Endodermal cell (in vitro differentiated cells): ENCODE measurements at places on chromosomes 4 and X.

- no peak for DNase-seq
- H3K4me3 ChIP-seq, result no peak overlapping the region
- no peaks in the 10 kb centered on the region for H3K27me3 ChIP-seq
- no peak overlapping the region for H3K27ac ChIP-seq
- no peaks in the 10 kb centered on the region for H3K36me3 ChIP-seq
Observed at GRCh38 chrX:131845201-131845600, 177.9 kb upstream of the STK26 start.

GRCh38 chr4:1758306-1759121 lies 34.6 kb upstream of the FGFR3 start:
- no peaks in the 10 kb centered on the region for H3K27me3 ChIP-seq
- H3K27ac ChIP-seq, result no peak overlapping the region
- H3K4me1 ChIP-seq, result no peaks in the 10 kb centered on the region
- no peak for DNase-seq

GRCh38 chr4:108165586-108165985 lies 3.1 kb downstream of the LEF1 start:
- no peak overlapping the region for H3K27ac ChIP-seq
- no peaks in the 10 kb centered on the region for H3K36me3 ChIP-seq
- H3K4me1 ChIP-seq, result peaks cover 3% of the 10 kb centered on the region
- no peak overlapping the region for H3K4me3 ChIP-seq

GRCh38 chr4:76800902-76801301 lies 97.0 kb downstream of the SOWAHB start:
- no peak overlapping the region for H3K27ac ChIP-seq
- peaks cover 6% of the 10 kb centered on the region for H3K4me1 ChIP-seq
- H3K4me3 ChIP-seq, result no peak overlapping the region
- no peaks in the 10 kb centered on the region for H3K27me3 ChIP-seq

GRCh38 chrX:146581981-146582712 lies 227.4 kb upstream of the CXorf51B start:
- no peaks in the 10 kb centered on the region for H3K36me3 ChIP-seq
- H3K27ac ChIP-seq, result no peak overlapping the region
- no peaks in the 10 kb centered on the region for H3K27me3 ChIP-seq
- DNase-seq, result peak; percentile 50
- H3K4me1 ChIP-seq, result no peaks in the 10 kb centered on the region

DNA sequence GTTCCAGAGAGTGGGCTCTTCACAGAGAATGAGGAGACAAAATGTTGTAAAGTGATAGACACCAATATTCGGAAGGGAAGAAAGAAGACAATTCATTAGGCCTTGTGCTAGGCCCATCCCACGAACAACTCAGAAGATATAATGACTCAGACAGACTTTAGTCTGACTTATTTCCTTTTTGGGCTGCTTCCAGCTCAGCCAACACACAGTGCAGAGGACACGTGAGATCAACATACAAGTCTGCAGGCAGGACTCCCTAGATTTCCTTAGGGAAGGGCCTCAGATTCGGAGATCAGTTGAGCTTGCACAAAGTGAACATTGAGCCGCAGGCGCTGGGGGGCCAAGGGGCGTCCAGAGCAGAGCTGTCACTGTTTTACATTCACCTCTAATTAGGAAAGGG lies 290.7 kb upstream of the TENM3 start:
- no peaks in the 10 kb centered on the region for H3K4me1 ChIP-seq
- DNase-seq, result no peak
- H3K27ac ChIP-seq, result peak overlapping the region; percentile 16
- H3K27me3 ChIP-seq, result no peaks in the 10 kb centered on the region

DNA sequence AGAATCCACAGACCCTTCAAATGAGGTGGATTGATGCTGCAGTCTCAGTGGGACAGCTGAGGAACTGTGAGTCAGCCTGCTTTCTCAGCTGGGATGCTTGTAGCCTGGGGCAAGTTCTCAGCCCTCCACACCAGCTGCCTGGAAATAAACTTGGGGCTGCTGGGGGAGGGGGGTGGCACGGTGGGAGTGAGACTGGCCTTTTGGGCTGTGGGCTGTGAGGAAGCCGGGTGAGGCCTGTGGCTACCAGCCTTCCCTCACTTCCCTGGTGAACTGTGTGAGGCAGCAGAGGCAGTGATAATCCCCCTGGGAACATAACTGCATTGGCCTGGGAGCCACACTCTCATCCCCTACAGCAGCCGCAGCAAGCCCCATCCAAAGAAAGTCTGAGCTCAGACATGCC lies 114.5 kb upstream of the GUCY1A1 start:
- no peaks in the 10 kb centered on the region for H3K36me3 ChIP-seq
- H3K27me3 ChIP-seq, result no peaks in the 10 kb centered on the region
- no peaks in the 10 kb centered on the region for H3K4me1 ChIP-seq
- no peak overlapping the region for H3K27ac ChIP-seq
- no peak overlapping the region for H3K4me3 ChIP-seq
- peak; percentile 55 for DNase-seq

GRCh38 chr4:41935652-41936021 lies 408 bp downstream of the TMEM33 start:
- peak overlapping the region; percentile 95 for H3K4me3 ChIP-seq
- H3K36me3 ChIP-seq, result peaks cover 23% of the 10 kb centered on the region

DNA sequence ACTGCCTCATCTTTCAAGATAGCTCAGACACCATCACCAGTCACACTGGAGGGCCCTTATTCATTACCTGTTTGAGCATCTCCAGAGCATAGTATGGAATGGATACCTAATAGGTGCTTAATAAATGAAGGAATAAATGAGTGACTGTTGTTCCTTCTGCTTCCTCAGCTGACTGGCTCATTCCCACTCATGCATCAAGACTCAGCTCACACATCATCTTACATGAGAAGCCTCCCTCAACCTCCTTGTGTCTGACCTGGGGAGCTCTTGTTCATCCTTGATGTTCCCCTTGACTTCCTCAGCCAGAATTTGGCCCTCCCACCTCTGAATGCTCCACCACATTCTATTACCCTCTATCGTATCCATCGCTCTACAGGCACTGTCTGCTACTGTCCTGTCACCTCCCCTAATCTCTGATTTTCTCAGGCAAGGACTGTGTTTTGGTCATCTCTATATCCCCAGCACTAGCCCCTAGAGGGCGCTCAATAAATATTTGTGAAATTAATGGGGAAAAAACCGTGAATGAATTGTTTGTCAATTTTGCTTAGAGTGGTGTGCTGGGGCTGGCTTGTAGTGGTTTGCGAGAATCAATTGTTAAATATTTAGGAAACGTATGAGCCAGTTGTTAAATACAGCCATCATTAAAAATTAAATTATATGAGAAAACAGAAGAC lies 88.3 kb downstream of the NHSL2 start:
- no peak overlapping the region for H3K4me3 ChIP-seq
- peak; percentile 63 for DNase-seq
- no peak overlapping the region for H3K27ac ChIP-seq
- H3K36me3 ChIP-seq, result no peaks in the 10 kb centered on the region
- H3K4me1 ChIP-seq, result no peaks in the 10 kb centered on the region
- no peaks in the 10 kb centered on the region for H3K27me3 ChIP-seq

DNA sequence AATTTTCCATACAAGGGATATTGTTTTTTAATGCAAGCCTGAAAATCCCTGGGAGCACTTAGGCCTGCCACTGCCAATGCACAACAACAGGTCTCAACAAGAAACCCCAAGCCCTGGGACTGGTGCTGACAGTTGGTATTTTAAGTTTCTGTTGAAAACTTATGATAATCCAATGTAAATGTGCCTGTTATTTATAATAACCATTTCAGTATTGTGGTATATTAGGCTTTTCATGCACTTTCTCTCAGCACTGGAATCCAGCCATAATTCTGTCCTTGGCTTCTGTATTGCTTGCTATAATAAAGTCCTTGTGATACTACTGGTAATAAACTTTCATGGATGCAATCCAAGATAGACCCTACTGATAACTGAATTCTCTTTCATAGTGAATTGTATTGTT lies 218.9 kb downstream of the PCDH7 start:
- H3K4me3 ChIP-seq, result no peak overlapping the region
- DNase-seq, result no peak
- H3K27ac ChIP-seq, result no peak overlapping the region
- no peaks in the 10 kb centered on the region for H3K27me3 ChIP-seq
- H3K36me3 ChIP-seq, result no peaks in the 10 kb centered on the region

- no peaks in the 10 kb centered on the region for H3K36me3 ChIP-seq
- H3K4me3 ChIP-seq, result no peak overlapping the region
- no peak for DNase-seq
- no peaks in the 10 kb centered on the region for H3K27me3 ChIP-seq
- H3K4me1 ChIP-seq, result no peaks in the 10 kb centered on the region
- H3K27ac ChIP-seq, result no peak overlapping the region
Observed at GRCh38 chr4:95610061-95610569, 61.3 kb upstream of the UNC5C start.

GRCh38 chrX:127025013-127025412 lies 205.5 kb downstream of the PRR32 start:
- H3K27ac ChIP-seq, result no peak overlapping the region
- H3K36me3 ChIP-seq, result no peaks in the 10 kb centered on the region
- H3K4me1 ChIP-seq, result no peaks in the 10 kb centered on the region
- DNase-seq, result no peak
- no peaks in the 10 kb centered on the region for H3K27me3 ChIP-seq
- H3K4me3 ChIP-seq, result no peak overlapping the region

GRCh38 chr4:140048419-140048995 lies 105.5 kb downstream of the MAML3 start:
- H3K27me3 ChIP-seq, result no peaks in the 10 kb centered on the region
- no peak for DNase-seq
- H3K4me1 ChIP-seq, result peaks cover 36% of the 10 kb centered on the region
- H3K36me3 ChIP-seq, result no peaks in the 10 kb centered on the region

GRCh38 chrX:56783996-56784620 lies 55.1 kb downstream of the NBDY start:
- DNase-seq, result no peak
- H3K4me3 ChIP-seq, result no peak overlapping the region
- no peaks in the 10 kb centered on the region for H3K4me1 ChIP-seq
- H3K27ac ChIP-seq, result no peak overlapping the region
- peaks cover 4% of the 10 kb centered on the region for H3K36me3 ChIP-seq
- H3K27me3 ChIP-seq, result no peaks in the 10 kb centered on the region

GRCh38 chr4:132504438-132504837 lies 644.7 kb upstream of the PCDH10 start:
- no peak overlapping the region for H3K27ac ChIP-seq
- H3K27me3 ChIP-seq, result no peaks in the 10 kb centered on the region
- no peaks in the 10 kb centered on the region for H3K4me1 ChIP-seq
- no peaks in the 10 kb centered on the region for H3K36me3 ChIP-seq
- DNase-seq, result no peak
- no peak overlapping the region for H3K4me3 ChIP-seq

GRCh38 chr4:3363411-3364141 lies 70.8 kb downstream of the RGS12 start:
- no peak for DNase-seq
- no peaks in the 10 kb centered on the region for H3K36me3 ChIP-seq
- H3K27me3 ChIP-seq, result no peaks in the 10 kb centered on the region
- H3K4me3 ChIP-seq, result no peak overlapping the region

- no peak overlapping the region for H3K27ac ChIP-seq
- H3K4me1 ChIP-seq, result no peaks in the 10 kb centered on the region
- no peak overlapping the region for H3K4me3 ChIP-seq
Observed at GRCh38 chr4:24701683-24702082, 93.7 kb upstream of the SOD3 start.

DNA sequence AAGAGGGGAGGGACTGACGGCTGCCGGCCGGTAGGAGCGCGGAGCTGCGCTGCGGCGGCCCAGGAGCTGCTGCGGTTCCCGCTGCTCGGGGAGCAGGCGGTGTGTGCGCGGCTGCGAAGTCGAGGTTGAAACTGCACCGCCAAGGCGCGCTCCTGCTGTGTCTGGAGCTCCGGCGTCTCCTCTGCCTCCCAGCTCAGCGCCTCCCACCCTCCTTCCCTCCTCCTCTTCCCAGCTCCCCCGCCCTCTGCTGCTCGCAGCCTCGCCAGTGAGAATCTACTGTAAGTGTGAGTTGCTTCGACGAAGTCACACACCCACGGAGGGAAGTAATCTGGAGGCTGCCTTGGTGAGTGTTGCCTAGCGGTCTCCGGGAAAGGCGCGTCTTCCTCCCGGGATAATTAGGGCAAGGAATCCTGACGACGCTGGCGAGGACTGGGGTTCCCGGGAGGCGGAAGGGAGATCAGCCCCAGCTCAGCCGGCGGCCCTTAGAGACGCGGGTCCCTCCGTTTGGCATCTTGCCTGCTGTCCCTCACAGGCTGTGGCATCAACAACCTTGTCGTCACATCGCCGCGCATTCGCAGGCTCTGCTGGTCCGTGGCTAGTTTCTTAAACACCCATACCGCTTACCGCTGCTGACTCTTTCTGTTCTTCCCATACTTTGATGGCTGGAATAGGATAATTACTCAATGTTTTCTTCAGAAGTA lies at the start of gene EPHA5:
TSS of gene EPHA5 (minus strand) at position 159 of the 701 bp plus-strand sequence. CDS start 747 bp downstream, outside the sequence.
- H3K27me3 ChIP-seq, result peaks cover 76% of the 10 kb centered on the region
- H3K4me3 ChIP-seq, result peak within 1 kb of the TSS; percentile 79
- H3K36me3 ChIP-seq, result no peaks in the 10 kb centered on the region
- H3K4me1 ChIP-seq, result no peaks in the 10 kb centered on the region

DNA sequence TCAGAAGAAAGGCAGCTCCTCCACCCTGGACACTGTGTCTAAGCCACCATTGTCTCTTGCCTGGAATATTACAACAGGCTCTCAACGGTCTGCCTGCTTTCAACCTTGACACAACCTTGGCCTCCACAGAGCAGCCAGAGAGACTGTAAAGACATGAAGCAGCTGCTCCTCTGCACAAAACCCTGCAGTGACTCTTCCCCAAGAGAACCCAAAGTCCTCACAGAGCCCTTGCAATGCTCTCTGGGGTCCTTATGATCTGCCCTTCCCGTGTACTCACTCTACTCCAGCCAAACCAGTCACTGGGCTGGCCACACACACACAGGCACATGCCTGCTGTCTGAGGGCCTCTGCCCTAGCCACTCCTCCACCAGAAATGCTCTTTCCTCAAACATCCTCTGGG lies 75.9 kb upstream of the CPEB2 start:
- no peaks in the 10 kb centered on the region for H3K36me3 ChIP-seq
- no peak for DNase-seq
- H3K4me3 ChIP-seq, result no peak overlapping the region
- H3K4me1 ChIP-seq, result peaks cover 4% of the 10 kb centered on the region
- no peaks in the 10 kb centered on the region for H3K27me3 ChIP-seq
- no peak overlapping the region for H3K27ac ChIP-seq

DNA sequence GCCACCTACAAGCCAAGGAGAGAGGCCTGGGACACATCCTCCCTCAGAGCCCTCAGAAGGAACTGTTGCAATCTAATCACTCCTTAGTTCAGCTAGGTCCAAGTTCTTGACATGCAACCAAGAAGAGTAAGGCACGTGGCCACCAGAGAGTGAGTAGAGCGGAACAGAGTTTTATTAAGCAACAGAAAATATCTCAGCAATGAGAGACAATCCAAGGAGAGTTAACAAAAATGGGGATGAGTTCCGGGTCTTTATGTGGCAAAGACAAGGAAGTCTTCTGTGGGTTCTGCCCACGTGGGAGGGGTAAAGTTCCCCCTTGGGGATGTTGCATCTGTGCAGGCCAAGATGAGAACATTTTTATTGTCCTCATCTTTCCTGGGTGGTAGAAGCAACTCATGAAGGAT lies 38.5 kb upstream of the PROM1 start:
- peak; percentile 9 for DNase-seq
- no peaks in the 10 kb centered on the region for H3K36me3 ChIP-seq
- H3K4me1 ChIP-seq, result peaks cover 9% of the 10 kb centered on the region
- H3K27me3 ChIP-seq, result no peaks in the 10 kb centered on the region
- H3K27ac ChIP-seq, result no peak overlapping the region
